Fibroblast of skin of scalp (primary cell): ENCODE measurements at places on chromosomes 6 and 20.

DNA sequence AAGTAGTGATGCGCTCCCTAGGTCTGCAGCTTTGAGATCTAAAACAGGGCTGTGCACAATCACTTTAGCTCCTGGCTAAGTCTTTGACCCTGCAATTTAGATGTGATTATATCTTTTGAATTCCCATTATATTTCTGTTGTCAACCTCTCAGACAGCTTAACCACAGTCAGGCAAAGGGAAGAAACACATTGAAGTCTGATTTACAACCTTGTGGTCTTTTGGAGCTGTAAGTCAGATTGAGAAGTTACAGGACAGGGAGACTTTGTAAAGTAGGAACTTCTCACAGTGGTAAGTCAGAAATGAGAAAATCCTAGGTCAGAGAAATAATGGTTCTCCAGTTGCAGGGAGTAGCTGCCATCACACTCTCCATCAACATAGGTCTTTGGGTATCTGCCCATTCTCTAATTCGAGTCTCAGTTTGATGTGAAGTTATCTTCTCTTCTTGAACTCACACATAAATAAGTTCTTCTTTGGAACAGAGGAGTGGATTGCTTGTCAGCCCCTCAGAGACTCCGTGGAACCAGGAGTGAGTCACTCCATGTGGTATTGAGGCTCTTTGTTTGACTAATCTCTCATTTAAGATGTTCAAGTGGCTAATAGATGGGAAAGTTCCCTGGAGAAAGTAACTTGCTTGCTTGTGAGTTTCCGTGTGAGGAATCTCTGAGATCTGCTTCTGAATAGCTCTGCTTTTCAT is 35.0 kb upstream of the SGK1 start:
- peak; percentile 75 for DNase-seq

- no peak for DNase-seq
These were observed 309.8 kb upstream of the SUPT3H start for GRCh38 chr6:45687570-45687969.

GRCh38 chr6:79984261-79984660 is 20.2 kb upstream of the TTK start:
- no peak for DNase-seq

GRCh38 chr20:7392542-7393206 is 547.6 kb downstream of the HAO1 start:
- DNase-seq = peak; percentile 27

DNA sequence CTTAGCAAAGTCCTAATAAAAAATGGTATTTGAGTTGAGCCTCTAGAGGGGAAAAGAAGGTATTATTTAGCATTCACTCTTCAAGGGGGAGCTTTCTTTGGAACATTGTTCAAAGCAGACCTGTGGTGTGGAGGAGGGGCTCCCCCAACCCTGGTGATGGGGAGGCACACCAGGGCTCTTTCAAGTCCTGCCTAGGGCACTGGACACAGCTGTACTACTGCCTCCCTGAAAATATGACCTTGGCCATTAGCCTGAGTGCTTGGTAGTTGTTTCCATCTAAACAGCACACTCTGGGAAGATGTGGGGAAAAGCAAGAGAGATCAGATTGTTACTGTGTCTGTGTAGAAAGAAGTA is 215.1 kb upstream of the CNR1 start:
- DNase-seq = no peak

DNA sequence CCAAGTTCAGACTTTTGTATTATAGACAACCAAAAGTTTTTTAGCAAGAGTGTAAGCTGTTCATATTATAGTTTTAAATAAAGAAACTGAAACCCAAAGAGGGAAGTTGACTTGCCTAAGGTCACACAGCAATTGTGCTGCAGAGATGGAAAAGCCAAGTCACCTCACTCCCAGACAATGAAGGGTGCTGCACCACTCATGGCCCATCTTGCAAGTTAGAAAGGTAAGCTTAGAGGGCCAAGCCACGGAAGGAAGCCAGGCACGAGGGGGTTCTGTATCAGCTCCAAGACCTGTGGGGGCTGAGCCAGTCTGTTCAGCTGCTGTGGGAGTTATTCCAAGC is 860 bp downstream of the DEFB124 start:
- DNase-seq = no peak

DNA sequence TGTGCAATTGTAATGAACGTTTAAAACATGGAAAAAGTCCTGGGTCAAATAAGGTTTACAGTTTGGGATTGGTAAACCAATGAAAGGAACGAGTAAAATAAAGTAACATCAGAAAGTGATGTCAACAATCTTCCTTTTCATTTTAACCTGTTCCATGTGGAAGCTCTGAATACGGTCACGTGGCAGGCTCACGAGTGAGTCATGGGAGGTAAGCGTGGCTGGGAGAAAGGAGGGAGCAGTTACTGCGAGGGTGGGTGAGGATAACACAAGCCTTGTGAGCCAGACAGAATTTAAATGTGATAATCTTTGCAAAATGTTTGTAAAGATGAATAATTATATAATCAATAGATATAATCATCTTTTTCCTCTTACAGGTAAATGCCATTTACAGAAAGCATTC is 171.3 kb upstream of the HDAC2 start:
- DNase-seq = no peak

GRCh38 chr6:101776919-101777350 is 383.4 kb downstream of the GRIK2 start:
- DNase-seq = no peak

DNA sequence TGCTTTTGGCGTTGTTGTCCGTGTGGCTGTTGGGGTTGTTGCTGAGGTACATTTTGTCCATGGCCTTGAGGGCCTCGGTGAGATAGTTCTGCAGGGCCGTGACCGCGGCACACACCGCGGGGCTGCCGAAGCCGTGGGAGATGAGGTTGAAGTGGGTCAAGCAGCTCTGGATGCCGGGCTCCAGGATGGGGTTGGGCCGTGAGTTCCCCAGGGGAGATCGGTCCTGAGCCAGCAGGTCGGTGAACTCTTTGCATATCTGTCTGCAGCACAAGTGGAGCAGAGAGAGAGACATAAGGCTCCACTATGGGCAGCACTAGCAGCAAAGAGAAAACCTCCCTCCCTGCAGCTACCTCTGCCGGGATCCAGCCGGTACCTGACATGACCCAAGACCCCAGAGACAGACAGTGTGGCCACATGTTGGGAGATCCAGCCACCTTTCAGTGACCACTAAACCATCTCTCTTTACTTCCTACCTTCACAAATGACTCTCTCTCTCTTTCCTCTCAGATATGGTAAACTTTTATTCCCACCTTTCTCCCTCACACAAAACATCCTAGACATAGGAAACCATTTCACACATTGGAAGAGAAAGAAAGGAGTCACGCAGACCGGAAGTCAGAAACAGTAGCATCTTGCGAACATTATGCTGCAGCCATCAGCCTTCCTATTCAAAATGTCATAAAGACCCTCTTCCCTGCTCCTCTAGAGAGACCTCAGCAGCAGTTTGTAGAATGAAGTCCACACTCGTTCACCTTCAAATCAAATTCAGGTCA is 16.2 kb downstream of the TFAP2A start:
- DNase-seq = no peak

DNA sequence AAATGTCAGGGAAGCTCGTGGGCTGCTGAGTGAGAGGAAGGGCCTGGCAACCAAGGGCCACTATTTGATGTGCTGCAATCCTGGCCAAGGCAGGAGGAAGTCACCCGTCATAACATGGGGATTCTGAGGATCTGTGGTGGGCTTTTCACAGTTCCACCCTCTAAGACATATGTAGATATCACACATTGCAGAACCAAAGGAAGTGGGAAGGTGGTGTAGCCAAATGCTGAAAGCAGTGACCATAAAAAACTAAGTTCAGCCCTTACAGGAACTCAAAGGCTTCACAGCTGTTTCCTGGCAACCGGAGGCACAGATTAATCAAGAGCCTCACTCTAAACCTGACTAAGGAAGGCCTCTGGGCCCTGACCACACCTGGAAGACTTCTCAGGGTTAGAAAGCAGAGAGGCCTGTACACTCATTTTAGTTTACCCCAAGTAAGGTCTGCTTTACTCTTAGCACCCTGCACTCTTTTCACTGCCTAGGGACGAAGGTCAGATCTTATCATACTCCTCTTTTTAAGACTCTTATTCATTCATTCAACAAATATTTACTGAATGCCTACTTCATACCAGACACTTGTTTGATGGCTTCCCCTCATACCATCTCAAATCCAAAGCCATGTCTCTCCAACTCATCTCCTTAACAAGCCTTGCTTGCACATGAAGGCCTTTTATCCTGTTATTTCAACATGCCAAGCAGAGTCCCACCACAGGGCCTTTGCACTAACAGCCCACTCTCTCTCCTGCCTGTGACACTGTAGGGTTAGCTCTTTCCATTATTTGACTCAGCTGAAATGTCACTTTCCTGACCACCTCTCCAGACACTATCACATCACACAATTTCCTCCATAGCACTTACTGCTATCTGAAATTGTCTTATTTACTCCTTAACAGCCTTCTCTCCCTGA is 2.6 kb downstream of the UBE2V1 start:
- no peak for DNase-seq

DNA sequence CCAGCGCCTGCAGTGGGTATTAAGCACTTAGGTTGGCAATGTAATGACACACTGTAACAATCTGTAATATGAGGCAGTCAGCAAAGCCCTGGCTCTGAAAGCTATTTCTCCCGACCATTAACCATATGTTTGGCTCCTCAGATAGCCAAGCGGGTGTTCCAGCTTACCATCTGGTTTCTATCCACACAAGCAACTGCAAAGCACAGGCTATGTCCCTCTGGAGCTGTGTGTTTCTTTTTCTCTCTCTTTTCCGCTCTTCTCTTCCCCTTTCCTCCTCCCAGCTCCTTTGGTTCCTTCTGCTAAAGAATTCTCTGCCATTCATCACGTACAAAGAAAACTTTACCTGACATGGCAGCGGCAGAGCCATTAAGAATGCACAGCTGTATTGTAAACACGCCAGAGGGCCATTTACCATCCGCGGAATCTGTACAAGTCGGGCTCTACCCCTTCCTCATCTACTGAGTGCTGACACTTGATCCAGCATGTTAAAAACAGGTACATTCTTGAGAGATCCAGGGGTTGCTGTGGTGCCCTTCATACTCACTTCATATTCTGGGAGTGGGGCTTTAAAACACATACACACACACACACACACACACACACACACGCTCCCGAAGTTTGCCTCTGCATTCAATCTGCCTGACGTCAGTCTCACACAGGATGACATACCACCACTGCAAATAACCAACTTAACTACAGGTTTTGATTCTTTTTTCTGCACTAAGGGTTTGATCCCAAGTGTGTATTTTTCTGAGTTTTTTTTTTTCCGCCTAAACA is 77.2 kb downstream of the BACH2 start:
- peak; percentile 89 for DNase-seq

GRCh38 chr6:105711216-105711615 is 308.3 kb upstream of the PREP start:
- DNase-seq = peak; percentile 14

- DNase-seq = peak; percentile 49
These were observed 37.4 kb upstream of the HCRTR2 start for GRCh38 chr6:55136916-55137315.

DNA sequence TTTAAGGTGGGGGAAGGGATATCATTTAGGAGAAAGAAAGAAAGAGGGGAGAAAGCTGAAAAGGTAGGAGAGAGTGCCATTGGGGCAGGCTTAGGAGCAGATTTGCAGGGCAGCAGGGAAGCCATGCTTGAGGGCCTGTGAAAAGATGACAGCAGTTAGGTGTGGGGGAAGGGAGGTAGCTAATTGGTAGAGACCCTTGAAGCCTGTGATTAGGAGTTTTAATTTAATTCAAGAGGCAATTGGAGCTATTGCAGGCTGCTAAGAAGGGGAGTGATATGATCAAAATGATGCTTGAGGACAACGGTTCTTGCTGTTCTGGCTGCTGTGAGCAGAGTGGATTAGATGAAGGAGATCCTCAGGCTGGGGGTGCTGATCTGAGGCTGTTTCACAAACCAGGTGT is 24.5 kb upstream of the SEC63 start:
- no peak for DNase-seq

- DNase-seq = no peak
These were observed 747.8 kb downstream of the PTPRT start for GRCh38 chr20:42441864-42442331.

- no peak for DNase-seq
These were observed 23.9 kb downstream of the ERMARD start for GRCh38 chr6:169775321-169775720.

GRCh38 chr20:60899320-60899719 is 352.7 kb upstream of the CDH4 start:
- DNase-seq = no peak

DNA sequence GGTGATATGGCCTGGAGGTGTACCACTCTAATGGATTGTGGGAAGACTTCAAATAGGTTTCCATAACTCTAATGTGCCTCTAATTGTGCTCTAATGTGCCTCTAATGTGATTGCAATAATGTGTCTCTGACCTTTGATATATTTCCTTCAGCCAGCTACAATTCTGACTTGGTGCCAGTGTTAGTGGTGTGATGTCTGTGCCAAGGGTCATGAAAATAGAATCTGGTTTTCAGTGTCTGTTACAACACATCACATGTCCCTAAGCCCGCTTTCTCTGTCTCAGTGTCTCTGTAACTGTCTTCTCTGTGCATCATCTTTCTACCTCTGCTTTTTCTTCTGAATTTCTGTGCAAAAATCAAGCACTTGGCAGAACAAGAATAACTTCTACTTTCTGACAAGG is 77.2 kb upstream of the ECI2 start:
- no peak for DNase-seq

- no peak for DNase-seq
These were observed 3.9 kb downstream of the NR2E1 start for GRCh38 chr6:108169464-108170331.
